ENCODE measurements at places on chromosomes 12 and 14. TPM values are rescaled to one million over a fixed set of nuclear protein-coding genes. Genes with fewer than 3 reads are reported as not detected.

GRCh38 chr12:124842800-124843510 lies 20.7 kb downstream of the SCARB1 start:
- no peak for DNase-seq

Gene TC2N
- 42.2 TPM for total RNA-seq

Gene PTPRB
- 1.2 TPM for total RNA-seq

Gene TMEM260
- total RNA-seq: 26.1 TPM

DNA sequence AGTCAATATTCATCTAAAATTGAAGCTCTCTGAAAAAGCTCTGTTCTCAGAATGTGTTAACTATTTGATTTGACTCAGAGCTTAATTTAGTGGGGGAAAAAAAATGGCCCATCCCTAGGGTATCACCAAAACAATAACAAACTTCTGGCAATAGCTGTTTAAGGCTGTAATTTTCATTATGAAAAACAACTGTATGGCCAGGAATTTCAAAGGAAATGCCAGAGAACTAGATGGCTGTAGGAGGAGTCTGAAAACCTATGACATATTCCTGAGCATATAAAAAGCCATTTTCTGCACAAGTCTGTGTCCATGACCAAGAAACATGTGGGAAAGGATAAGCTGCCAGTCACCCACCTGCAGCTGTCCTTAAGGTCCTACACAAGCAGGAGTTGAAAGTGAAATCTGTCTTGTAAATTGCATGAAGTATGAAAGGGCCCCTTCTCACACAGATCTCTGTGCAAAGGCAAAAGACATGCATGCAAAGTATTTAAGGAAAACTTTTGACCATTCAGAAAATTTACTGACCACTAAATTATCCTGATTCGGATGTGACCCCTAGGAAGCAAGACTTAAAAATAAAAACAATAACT lies 299.1 kb downstream of the BTG1 start:
- DNase-seq: no peak
